ENCODE measurements at places on chromosomes 3 and 15. TPM values are rescaled to one million over a fixed set of nuclear protein-coding genes. Genes with fewer than 3 reads are reported as not detected.

ST8SIA2 gene
- 25.5 TPM for total RNA-seq

ROPN1 gene
- total RNA-seq: not detected

SPINT1 gene
- total RNA-seq: 1.3 TPM

LRRC31 gene
- not detected for total RNA-seq

SNTN gene
- not detected for total RNA-seq

TRIM42 gene
- not detected for total RNA-seq

SLC22A14 gene
- not detected for total RNA-seq

GCNT3 gene
- not detected for total RNA-seq

THSD4 gene
- total RNA-seq: 1.4 TPM

GHSR gene
- not detected for total RNA-seq

CLDN16 gene
- total RNA-seq: not detected
